ENCODE measurements at places on chromosomes 3 and 15.

DNA sequence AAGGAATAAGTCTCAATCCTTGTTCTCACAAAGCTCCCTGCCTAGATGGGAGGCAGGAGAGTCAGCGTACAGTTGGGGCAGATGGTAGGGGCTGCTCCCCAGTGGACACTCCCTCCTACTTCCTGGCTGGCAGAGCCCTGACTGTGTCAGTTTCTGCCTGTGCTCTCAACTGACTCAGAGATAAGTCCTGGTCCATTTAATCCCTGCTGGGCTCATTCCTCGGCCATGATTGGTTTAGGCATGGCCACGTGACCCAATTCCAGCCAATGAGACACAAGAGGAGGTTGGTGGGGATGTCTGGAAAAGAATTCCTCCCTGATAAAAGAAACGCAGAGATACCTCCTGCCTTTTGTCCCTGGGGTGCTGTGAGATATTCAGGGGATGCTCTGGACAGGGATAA is 118.1 kb upstream of the SLC6A11 start:
- DNase-seq, result no peak

GRCh38 chr3:4531478-4532025 is 38.4 kb downstream of the ITPR1 start:
- no peak for DNase-seq

- DNase-seq, result peak; percentile 44
These were observed 20.4 kb downstream of the TMEM43 start for GRCh38 chr3:14145236-14145635.

GRCh38 chr3:126304704-126305103 is 52.5 kb downstream of the KLF15 start:
- DNase-seq, result no peak

- peak; percentile 34 for DNase-seq
These were observed 16.8 kb downstream of the EMC4 start for GRCh38 chr15:34241376-34242330.

- DNase-seq, result peak; percentile 63
These were observed 18.9 kb upstream of the COPG1 start for GRCh38 chr3:129230311-129231019.

GRCh38 chr3:189848395-189849040 is 217.3 kb downstream of the TP63 start:
- no peak for DNase-seq

DNA sequence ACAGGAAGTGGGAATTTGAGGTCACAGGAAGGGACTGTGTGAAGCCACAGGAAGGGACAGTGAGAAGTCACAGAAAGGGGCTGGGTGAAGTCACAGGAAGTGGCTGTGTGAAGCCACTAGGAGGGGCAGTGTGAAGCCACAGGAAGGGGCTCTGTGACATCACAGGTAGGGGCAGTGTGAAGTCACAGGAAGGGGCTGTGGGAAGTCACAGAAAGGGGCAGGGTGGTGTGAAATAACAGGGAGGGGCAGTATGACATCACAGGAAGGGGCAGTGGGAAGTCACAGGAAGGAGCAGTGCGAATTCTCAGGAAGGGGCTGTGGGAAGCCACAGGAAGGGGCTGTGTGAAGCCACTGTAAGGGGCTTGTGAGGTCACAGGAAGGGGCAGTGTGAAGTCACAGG is 35.8 kb downstream of the GASK1A start:
- DNase-seq, result no peak

DNA sequence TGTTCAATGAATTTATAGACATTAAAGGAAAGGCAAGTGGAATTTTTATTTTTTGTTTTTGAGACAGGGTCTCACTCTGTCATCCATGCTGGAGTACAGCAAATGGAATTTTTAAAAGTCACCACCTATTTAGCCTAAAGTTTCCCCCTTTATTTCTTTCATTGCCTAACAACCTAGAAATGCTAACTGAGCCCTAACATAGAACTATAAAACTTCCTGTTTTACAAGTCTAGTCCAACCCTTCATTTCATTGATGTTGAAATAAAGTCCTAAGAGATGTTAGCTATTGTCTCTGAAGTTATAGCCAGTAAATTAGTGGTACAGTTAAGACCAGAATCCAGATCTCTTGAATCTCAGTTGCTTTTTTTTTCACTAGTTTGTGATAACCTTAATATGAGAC is 39.0 kb downstream of the MAPK6 start:
- DNase-seq, result no peak

GRCh38 chr3:62159709-62160092 is 213.6 kb downstream of the FEZF2 start:
- DNase-seq, result peak; percentile 85

GRCh38 chr3:197195326-197195725 is 103.1 kb downstream of the DLG1 start:
- no peak for DNase-seq

DNA sequence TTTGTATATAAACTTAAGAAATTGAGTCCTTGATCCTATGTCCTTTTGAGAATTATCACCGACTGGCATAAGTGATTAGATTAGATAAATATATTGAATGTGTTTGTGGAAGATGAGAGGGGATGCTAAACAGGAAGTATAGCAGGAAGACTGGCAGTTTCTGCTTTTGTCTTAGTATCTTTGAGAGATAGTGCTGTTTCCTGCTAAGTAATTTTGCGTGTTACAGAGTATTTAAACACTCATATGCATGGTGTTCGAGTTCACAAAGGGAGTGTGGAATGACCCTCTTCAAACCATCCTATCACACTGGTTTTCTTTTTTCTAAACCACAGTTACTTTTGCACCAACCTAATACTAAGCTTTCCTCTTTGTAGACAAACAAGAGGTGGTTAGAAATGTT is 106.0 kb downstream of the KLHL25 start:
- DNase-seq, result no peak

DNA sequence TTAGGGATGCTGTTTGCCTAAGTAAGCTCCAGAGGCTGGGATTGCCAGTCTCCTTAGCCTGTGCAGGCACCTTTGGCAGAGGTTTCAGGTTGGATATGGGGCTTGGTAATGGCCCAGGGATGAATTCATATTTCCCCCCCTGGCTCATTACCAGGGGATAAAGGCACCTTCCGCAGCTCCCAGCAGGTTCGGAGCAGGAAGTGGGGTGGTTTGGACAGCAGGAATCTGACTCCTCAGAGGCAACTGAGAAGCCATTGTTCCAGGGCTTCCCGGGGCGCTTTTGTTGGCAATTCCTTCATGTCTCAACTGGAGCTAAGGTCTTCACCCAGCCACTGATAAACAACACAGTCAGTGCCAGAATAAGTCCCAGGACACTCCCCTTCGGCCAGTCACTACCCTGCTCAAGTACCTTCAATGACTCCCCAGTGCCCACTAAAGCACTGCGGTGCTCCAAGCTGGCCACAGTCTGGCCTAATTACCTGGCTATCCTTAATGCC is 85.3 kb upstream of the SLC6A6 start:
- no peak for DNase-seq

GRCh38 chr3:107772016-107772415 is 249.3 kb downstream of the BBX start:
- DNase-seq, result no peak

DNA sequence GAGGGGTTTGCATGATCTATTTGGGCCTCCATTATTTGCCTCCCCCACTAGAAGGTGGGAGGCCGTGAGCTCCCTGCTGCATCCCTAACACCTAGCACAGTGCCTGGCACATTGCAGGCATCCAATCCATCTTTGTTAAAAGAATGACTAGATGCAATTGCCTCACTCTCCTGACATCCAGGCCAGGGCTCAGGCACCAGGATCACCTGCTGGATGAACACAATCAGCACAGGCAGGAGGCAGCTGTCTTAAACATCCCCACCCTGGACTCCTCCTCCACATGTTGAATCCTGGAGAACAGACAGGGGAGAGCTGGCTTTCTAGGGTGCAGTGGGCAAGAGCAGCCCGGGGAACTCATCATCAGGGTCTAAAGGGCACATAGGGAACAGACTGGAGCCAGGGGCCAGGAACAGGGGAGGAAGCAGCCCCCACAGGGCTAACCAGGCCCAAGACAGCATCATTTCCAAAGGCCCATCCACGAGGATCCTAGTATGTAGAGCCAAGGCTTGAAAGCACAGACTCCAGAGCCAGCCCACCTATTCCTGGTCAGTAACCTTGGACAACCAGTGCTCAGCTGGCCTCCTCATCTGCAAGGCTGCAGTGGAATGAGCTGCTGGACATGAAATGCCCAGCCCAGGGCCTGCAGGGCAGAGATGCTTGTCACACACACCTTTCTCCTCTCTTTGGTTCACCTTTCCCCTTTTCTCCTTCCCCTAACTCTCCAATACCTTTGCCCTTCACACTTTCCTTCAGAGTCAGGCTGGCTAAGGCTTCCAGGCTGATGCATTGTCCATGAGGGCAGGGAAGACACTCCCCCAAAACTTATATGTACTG is 254.4 kb upstream of the TLE3 start:
- DNase-seq, result no peak

DNA sequence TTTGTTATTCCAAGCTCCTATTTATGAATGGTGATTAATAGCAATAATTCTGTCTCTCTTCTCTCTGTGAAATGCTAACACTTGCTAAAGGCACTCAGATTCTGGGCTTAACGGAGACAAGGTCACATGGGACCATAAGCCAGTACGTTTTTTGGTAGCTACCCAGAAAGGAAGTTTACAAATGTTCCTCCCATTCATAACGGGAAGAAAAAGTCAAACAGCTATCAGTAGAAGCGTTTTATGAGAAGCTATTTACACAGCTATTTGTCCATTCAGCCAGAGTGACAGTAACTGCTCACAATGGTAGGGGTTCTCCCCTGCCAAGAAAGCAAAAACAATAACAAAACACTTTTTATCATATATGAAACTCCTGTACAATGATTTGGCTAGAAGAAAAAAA is 51.5 kb downstream of the ZMAT3 start:
- no peak for DNase-seq

GRCh38 chr3:57497904-57498303 is 46.2 kb downstream of the DNAH12 start:
- DNase-seq, result no peak

- DNase-seq, result no peak
These were observed 3.4 kb downstream of the SCN5A start for GRCh38 chr3:38646062-38646461.

- no peak for DNase-seq
These were observed 70.7 kb downstream of the GLB1 start for GRCh38 chr3:33026267-33026666.

DNA sequence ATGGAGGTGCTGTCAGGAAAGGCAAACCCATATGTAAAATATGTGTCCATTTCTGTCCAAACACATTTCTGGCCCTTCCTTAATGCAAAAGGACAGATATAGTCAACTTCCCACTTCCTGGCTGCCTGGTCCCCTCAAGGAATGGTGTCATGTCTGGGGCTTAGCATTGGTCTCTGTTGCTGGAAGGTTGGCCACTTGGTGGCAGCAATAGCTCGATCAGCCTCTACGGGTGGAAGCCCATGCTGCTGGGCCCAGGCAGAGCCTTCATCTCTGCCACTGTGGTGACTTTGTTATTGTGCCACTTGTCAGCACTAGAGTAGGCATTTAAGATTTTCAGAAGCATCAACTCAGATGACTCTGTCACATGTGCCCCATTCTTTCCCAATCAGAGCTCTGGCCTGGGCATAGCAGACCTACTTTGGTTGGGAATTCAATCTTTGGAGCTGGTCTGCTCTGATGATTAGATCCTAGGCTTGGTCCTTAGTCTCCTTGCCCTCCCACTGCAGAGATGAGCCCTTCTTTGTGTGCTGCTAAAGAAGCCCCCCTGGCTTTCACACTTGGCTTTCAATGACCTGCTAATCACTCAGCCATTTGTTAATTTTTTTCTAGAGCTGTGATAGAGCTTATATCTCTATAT is 51.0 kb upstream of the SPSB4 start:
- peak; percentile 38 for DNase-seq

DNA sequence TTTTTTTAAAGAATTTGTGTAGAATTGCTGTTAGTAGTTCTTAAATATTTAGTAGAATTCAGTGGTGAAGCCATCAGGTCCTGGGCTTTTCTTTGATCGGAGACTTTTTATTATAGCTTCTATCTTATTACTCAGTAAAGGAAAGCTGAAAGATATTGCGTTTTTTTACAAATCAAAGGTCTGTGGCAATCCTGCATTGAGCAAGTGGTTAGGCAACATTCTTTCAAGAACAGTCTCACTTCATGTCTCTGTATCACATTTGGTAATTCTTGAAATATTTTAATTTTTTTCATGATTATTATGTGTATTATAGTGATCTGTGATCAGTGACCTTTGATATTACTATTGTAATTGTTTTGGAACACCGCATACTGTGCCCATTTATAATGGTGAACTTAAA is 140.8 kb downstream of the UNC13C start:
- DNase-seq, result no peak

DNA sequence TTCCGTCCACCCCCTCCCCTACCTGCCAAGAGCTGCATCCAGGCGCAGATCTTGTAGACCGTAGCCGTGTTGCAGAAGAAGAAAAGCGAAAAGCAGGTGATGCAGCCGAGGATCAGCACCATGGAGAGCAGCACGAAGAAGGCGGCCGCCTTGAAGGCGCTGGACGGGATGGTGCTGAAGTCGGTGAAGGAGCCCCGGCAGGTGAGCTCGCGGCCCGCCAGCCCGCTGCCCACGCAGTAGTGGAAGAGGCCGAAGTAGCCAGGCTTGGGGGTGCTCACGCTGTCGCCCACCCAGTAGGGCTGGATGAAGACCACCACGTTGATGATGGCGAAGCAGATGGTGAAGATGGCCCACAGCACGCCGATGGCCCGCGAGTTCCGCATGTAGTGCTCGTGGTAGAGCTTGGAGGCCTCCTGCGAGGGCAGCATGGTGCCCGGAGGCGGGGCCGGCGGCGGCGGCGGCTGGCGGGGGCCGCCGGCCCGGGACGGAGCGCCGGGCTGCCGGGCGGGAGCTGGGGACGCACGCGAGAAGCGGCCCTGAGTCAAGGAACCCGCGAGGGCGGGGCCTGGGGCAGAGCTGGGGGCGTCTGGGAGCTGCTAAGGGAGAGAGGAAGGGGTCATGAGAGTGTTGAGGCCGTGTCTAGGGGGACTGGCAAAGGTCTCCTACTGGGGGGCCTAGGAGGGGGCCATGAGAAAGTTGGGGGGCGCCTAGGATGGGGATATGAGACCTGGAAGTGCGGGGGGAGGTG is 1.2 kb downstream of the LHFPL4 start:
- peak; percentile 17 for DNase-seq

- DNase-seq, result no peak
These were observed 142.3 kb downstream of the IL5RA start for GRCh38 chr3:2967871-2968270.

- DNase-seq, result no peak
These were observed 43.2 kb downstream of the EPHB3 start for GRCh38 chr3:184604615-184605290.

GRCh38 chr3:126291537-126291936 is 65.7 kb downstream of the KLF15 start:
- DNase-seq, result no peak

- no peak for DNase-seq
These were observed 278.5 kb downstream of the SCAPER start for GRCh38 chr15:76626611-76627010.

DNA sequence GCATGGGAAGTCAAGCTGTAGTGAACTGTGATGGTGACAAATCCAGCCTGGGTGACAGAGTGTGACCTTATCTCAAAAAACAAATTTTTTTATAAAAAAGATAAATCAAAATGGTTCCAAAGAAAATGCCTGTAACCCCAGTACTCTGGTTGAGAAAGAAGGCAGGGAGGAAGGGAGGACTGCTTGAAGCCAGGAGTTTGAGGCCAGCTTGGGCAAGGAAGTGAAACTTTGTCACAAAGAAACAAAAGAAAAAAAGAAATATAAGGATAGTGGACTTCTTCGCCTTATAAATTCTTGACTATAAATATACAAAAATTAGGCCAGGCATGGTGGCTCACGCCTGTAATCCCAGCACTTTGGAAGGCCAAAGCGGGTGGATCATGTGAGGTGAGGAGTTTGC is 34.1 kb downstream of the SMARCC1 start:
- no peak for DNase-seq

GRCh38 chr3:81268526-81268925 is 492.9 kb downstream of the GBE1 start:
- DNase-seq, result no peak

GRCh38 chr3:115211810-115212492 is 64.9 kb upstream of the ZBTB20 start:
- DNase-seq, result no peak

Data from fibroblast of gingiva (primary cell).